Hepatic stellate cell (primary cell): ENCODE measurements at places on chromosomes 1 and 21.

- no peak for DNase-seq
Observed at GRCh38 chr1:226684026-226684425, 55.1 kb downstream of the ITPKB start.

GRCh38 chr1:159779403-159779851 is 1.3 kb upstream of the DUSP23 start:
- no peak for DNase-seq

- DNase-seq = no peak
Observed at GRCh38 chr1:220255204-220255603, 17.0 kb downstream of the RAB3GAP2 start.

DNA sequence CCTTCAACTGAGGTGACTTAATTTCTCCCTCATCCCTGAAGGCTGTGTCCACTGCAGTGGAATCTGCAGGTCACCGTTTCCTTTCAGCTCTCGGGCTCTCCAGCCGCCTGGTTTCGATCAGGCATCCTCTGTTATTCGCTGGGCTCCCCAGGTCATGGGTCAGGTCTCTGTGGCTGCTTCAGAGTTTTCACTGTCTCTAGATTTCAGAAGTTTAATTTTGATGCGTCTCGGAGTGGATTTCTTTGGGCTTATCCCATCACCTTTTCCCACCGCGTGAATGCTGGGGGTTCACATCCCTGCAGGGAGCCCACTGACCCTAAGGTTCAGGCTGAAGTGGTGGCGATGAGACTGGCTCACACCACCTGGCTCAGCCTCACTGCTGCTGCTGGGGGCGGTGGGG is 3.3 kb downstream of the ACTRT2 start:
- no peak for DNase-seq

- peak; percentile 47 for DNase-seq
Observed at GRCh38 chr1:161198194-161198896, 509 bp downstream of the ADAMTS4 start.

DNA sequence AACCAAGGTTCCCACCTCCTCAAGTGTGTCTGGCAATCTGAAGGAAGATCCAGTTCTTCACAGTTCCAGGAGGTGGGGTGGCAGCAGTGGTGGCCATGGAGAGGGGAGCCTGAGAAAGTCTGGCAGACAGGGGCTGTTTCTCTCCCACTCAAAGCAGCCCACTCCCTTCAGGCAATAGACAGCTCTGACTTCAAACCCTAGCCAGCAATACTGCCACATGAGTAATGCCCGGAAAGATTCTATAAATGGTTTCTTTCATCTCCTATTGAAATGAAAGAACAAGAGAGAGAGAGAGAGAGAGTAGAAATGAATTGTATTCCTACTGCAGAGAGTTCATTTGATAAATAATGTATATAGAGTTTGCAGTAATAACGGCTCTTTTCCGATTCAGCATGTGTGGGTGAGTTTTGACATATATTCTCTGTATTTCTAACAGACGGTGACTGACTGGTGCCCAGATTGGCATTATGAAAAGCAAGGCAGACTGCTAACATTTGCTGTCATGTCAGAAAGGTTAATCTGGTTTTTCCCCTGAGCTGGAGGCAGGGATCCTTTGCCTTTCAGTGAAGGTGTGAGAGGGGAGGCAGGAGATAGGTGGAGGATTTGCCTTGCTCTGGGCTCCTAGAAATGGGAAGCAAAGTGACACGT is 267.1 kb upstream of the KIAA0040 start:
- no peak for DNase-seq

- DNase-seq = peak; percentile 35
Observed at GRCh38 chr1:179706339-179706941, 36.7 kb upstream of the FAM163A start.

DNA sequence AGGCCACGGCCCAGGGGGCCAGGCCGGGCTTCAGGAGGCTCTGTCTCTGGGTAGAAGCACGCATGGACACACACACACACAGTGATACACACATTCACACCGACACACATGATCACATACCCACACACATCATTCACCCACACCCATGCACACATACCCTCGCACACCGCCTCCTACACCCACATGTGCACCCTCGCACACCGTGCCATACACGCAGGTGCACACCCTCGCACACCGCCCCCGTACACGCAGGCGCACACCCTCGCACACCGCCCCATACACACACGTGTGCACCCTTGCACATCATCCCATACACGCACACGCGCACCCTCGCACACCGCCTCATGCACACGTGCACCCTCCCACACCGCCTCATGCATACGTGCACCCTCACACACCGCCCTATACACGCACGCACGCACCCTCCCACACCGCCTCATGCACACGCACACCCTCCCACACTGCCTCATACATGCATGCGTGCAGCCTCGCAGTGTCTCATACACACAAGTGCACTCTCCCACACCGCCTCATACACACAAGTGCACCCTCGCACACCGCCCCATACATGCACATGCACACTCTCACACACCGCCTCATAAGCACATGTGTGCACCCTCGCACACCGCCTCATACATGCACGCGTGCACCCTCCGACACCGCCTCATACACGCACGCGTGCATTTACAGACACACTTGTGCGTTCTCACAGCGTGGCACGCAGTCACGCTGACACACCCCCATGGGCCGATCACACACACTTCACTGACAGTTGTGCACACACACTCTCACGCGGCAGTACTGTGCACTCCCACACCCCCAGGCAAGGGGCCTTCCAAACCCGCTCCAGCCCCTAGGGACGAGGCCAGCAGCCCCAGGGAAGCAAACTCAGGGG is 128.1 kb downstream of the SIK1 start:
- no peak for DNase-seq

DNA sequence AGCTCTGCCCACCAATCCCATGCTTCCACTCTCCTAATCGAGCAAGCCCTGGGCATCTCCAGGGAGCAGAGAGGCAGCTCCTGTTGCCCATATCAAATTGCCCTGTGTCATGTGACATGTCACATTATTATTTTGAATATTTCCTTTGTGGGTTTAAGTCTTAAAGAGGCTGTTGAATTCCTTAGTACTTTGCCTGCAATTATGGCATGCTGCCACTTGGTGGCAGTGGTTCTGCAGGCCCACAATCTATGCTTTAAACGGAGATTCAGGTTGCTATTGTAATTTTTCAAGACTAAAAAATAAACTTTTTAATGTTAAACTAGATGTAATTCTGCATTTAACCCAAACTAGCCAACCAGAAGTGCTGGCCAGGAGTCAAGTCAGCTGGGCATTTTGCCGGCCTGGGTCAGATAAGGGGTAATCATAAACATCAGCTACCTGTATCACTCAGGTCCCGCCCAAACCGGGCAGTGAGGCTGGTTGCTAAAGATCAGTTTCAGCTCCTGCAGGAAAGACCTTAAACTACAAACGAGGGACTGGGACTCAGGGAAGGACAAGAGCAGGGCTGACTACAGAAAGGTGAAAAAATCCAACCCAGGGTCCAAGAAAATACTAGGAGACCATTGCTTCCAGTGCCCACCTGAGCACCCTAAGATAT is 37.3 kb upstream of the ARHGEF16 start:
- no peak for DNase-seq

GRCh38 chr1:32474954-32475353 is 10.1 kb downstream of the ZBTB8B start:
- no peak for DNase-seq

- no peak for DNase-seq
Observed at GRCh38 chr1:151211972-151212705, 13.8 kb downstream of the PIP5K1A start.

- DNase-seq = peak; percentile 75
Observed at GRCh38 chr1:68173936-68174737, 58.2 kb downstream of the WLS start.

- DNase-seq = no peak
Observed at GRCh38 chr1:114551400-114551799, 30.0 kb downstream of the BCAS2 start.

DNA sequence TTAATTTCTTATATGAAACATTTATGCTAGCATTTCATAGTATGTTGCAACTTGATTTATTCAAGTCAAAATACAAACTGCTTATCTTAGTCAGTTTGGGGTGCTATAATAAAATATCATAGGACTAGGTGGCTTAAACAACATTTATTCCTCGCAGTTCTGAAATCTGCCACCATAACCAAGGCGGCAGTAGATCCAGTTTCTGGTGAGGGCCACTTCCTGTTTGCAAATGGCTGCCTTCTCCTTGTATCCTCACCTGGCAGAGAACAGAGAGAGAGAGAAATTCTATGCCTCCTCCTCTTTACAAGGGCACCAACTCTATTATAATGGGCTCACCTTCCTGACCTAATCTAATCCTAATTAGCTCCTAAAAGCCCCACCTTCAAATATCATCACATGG is 76.1 kb upstream of the RGS2 start:
- DNase-seq = no peak

GRCh38 chr21:38460171-38460742 is 38.0 kb downstream of the ERG start:
- no peak for DNase-seq

DNA sequence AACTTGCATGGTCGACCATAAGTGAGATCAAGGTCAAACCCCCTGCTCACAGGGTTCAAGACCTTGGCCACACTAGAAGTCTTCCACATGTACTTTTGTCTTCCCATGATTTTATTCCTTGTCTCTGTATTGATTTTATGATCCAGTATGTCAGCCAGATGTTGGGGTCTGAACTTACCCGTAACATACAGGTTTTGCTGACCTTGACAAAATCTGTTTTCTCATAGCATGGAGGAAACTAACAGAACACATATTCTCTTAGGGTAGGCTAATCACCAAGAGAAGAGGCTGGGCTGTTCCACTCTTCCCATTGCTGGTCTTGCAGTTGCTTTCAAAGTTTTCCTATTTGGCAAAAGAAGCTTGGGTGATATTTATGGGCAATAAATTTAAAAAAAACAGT is 284.0 kb downstream of the DNM3 start:
- DNase-seq = no peak

DNA sequence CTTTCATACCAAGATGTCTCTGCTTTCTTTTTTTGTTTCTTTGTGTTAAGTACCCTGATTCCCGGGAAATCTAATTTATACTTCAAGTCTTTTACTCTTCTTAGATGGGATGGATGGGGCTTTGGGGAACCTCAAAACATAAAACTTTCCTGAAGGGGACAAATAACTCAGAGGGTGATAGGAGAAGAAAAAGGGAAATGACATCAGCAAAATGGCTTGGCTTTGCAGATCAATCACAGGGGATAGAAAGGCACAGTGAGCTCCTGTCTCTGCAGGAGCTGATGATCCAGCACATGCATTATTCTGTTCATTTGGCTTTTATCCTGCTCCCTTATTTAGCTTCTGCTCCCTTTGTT is 1.4 kb upstream of the CA14 start:
- no peak for DNase-seq

GRCh38 chr1:113804421-113805255 is 7.6 kb downstream of the RSBN1 start:
- peak; percentile 75 for DNase-seq
